Thoracic aorta (tissue), 2 donors: ENCODE measurements at places on chromosomes 16 and 17. TPM values are rescaled to one million over a fixed set of nuclear protein-coding genes. Genes with fewer than 3 reads are reported as not detected.

GAA gene
- total RNA-seq, result 101 TPM

FOXC2 gene
- 60.7 TPM for total RNA-seq

TOM1L2 gene
- 185 TPM for total RNA-seq

LPCAT2 gene
- total RNA-seq, result 21.1 TPM

BCL6B gene
- 0.95 TPM for total RNA-seq

APRT gene
- 45.5 TPM for total RNA-seq

TBX6 gene
- total RNA-seq, result not detected

MLKL gene
- 11.4 TPM for total RNA-seq

CDK3 gene
- total RNA-seq, result 4.9 TPM

GGT6 gene
- not detected for total RNA-seq

CDRT15 gene
- not detected for total RNA-seq

SMARCD2 gene
- 136 TPM for total RNA-seq

C16orf92 gene
- total RNA-seq, result not detected

KRT33B gene
- total RNA-seq, result not detected

DPEP1 gene
- total RNA-seq, result not detected

CHAD gene
- total RNA-seq, result not detected

PRR35 gene
- total RNA-seq, result not detected

C17orf67 gene
- 1.3 TPM for total RNA-seq

SOX15 gene
- 0.81 TPM for total RNA-seq

CUEDC1 gene
- 32.7 TPM for total RNA-seq

ZFP1 gene
- total RNA-seq, result 14.6 TPM

CES1 gene
- 22.7 TPM for total RNA-seq

GFAP gene
- not detected for total RNA-seq

KCNJ12 gene
- 0.81 TPM for total RNA-seq

C16orf96 gene
- not detected for total RNA-seq

CCL1 gene
- total RNA-seq, result not detected

OTOP2 gene
- total RNA-seq, result not detected

TNP2 gene
- total RNA-seq, result not detected

CALB2 gene
- 0.81 TPM for total RNA-seq

CA7 gene
- not detected for total RNA-seq

TEKT1 gene
- not detected for total RNA-seq

TBC1D3K gene
- total RNA-seq, result not detected

FBXW10 gene
- not detected for total RNA-seq

MSL1 gene
- 69.3 TPM for total RNA-seq

TLCD2 gene
- total RNA-seq, result 8.3 TPM

CMTM1 gene
- total RNA-seq, result 0.81 TPM

MRPL27 gene
- 42.9 TPM for total RNA-seq

KRTAP4-4 gene
- total RNA-seq, result not detected

HSD17B1 gene
- 0.14 TPM for total RNA-seq

NLRC3 gene
- 3.7 TPM for total RNA-seq

SCRN2 gene
- total RNA-seq, result 22.9 TPM

OTOP3 gene
- not detected for total RNA-seq

OR2C1 gene
- total RNA-seq, result not detected

TGFB1I1 gene
- 231 TPM for total RNA-seq

KRT34 gene
- not detected for total RNA-seq

TOP2A gene
- total RNA-seq, result 8.5 TPM

DRG2 gene
- 42.3 TPM for total RNA-seq

STXBP4 gene
- total RNA-seq, result 12.7 TPM

OR4D1 gene
- total RNA-seq, result not detected

HSD17B2 gene
- total RNA-seq, result not detected
